ENCODE measurements at places on chromosomes 1 and 21.

DNA sequence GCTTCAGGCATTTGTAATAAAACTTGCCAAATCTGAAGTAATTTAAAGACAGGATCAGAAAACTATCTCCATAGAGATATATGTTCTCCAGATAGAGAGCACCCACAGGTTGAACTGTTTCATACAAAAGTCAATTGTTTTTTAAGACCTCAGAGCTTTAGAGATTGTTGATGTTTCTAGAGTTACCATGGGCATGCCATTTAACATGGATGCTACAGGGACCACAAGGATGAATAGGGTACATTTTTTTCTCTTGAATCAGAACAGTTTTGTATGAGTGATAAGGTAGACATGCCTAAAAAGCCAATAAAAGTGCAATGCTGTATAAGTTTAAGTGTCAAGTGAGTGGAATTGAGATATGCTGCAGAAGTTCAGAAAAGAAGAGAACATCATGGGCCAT is 511.0 kb upstream of the CAMK1G start:
- DNase-seq, result no peak

DNA sequence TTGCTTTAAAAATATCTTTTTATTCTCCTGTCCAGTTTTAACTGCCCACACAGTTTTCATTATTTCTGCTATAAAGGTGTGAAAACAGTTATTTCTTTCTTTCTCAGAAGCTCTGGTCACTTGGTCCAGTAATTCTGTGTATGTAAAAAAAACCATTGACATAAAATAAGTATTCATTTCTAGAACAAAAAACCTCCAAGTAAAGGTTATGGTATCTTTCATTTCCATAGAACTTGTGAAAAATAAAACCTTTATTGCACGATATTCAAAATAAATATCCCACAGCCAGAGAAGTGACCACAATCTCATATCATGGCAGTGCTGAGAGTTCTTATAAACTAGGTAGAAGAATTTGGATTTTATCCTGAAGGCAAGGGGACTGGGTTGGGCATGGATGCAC is 96.9 kb upstream of the TNFSF4 start:
- DNase-seq, result no peak

DNA sequence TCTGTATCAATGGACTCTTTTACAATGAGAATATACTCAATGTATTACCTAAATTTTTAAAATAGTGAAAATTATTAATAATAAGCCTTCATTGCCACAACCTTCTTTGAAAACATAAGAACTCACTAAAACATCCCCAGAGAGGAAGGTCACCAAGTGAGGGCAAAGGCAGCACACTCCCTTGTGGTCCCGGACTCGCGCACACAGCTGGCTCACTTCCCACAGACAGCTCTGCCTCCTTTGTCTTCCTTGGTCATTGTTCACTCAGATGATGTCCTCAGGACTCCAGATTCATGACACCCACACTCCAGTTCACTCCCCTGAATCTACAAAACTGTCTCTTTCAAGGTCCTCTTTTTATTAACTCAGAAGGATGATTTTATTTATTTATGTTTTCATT is 19.2 kb upstream of the UBR4 start:
- DNase-seq, result no peak

DNA sequence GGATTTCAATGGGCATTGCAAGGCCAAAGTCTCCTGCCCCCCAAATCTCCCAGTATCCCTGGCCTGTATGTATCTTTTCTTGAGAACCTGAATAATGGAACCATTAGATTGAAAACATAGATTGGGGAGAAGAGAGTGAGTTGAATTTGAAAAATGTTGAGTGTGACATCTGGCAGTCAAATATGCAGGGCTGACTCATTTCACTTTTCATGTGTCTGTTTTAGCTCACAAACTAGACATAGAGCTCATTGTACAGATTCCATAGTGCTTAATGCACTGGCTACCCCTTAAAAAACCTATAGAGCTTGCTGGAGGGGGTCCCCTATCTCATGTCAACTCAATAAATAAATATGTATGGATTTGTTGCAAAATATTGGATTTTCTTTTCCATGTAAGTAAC is 30.8 kb downstream of the DDR2 start:
- DNase-seq, result no peak

DNA sequence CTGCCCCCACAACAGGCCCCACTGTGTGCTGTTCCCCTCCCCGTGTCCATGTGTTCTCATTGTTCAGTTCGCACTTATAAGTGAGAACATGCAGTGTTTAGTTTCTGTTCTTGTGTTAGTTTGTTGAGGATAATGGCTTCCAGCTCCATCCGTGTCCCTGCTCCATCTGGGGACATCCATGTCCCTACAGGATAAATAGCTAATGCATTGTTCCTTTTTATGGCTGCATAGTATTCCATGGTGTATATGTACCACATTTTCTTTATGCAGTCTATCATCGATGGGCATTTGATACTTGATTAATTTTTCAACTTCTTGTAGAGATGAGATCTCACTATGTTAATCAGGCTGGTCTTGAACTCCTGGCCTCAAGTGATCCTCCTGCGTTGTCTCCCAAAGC is 44.4 kb upstream of the RUNX1 start:
- no peak for DNase-seq

- DNase-seq, result no peak
Measured at GRCh38 chr1:7810395-7810794, 26.3 kb downstream of the PER3 start.

DNA sequence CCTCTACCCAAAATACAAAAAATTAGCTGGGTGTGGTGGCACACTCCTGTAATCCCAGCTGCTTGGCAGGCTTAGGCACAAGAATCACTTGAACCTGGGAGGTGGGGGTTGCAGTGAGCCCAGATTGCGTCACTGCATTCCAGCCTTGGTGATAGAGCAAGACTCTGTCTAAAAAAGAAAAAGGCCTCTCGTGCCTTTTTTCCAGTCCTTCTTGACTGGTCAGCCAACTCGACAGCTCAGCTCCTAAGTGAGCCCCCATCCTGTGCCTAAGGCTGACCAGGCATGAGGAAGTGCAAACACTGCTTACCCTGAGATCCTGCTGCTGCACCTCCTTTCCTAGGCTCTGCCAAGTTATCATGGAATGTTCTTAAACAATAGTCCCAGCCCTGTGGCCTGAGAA is 10.1 kb upstream of the PROK1 start:
- DNase-seq, result no peak

GRCh38 chr1:243494741-243495431 is 239.0 kb downstream of the SDCCAG8 start:
- no peak for DNase-seq

DNA sequence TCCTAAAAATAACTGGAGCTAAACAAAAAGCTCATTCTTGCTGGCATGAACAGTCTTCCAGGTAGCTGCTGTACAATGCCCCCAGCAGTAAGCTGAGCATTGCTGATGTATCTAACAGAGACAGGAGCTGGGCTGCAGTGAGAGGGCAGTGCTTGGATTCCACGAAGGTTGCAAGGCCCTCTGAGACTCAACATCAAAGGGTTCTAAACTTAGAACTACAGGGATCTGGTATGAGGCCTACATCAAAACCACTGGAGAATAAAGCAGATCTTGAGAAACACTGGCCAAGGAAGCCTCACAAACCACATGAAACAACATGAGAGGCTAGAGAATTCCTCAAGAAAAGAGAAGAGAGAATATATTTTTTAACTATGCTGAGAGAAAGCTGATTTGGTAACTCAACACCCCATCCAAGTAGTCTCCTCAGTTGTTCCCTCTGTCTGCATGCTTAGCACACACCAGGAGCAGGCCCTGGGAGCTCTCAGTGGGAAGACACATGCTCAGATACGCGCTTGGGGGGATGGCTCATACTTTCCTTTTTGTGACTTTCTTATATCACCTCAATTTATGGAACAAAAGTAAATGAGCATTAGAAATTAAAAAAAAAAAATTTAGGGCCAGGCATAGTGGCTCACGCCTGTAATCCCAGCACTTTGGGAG is 27.7 kb downstream of the DSTYK start:
- DNase-seq, result no peak

- DNase-seq, result no peak
Measured at GRCh38 chr1:98460136-98460535, 201.4 kb upstream of the SNX7 start.

- no peak for DNase-seq
Measured at GRCh38 chr1:175099916-175100315, 32.3 kb downstream of the TNN start.

GRCh38 chr1:156376146-156376545 is 7.1 kb downstream of the RHBG start:
- DNase-seq, result no peak

DNA sequence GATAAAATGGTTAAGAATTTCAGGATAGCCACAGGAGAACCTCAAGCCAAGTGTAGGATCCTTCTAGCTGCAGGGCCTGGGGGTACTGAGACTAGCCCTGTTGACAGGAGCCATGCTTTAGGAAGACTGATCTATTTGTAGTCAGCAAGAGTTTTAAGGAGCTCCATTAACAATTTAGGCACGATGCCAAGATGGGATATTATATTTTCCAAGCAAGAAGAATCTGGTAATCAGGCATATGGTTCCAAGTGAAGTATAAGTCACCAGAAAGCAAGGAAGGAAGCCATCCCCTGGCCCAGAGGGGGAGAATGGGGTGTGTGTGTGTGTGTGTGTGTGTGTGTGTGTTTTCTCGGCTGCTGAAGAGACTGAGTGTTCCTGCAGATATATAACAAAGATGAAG is 7.0 kb downstream of the IFNAR2 start:
- DNase-seq, result no peak

DNA sequence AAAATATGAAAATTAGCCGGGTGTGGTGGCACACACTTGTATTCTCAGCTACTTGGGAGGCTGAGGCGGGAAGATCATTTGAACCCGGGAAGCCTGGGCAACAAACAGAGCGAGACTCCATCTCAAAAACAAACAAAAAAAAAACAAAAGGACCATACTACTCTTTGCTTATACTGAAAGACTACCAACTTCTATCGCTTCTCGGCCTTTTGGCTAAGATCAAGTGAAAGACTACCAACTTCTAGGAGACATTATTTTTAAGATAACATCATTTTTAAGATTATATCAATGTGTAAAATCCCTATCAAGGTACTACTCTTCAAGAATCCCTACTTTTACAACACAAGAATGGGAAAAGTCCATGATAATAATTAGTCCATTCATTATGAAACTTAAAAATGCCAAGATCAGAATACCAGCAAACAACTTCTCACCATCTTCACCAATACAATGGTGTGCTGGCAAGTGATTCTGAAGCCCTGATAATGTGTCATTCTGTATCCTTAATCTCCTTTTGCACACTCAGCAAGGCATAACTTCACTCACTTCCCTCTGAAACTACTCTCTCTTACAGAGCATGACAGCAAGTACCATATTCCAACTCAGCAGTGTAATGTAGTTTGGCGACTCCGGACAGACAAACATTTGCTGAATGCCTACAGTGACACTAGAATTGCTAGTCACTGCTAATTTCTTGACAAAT is 1.7 kb downstream of the PTP4A2 start:
- DNase-seq, result no peak

DNA sequence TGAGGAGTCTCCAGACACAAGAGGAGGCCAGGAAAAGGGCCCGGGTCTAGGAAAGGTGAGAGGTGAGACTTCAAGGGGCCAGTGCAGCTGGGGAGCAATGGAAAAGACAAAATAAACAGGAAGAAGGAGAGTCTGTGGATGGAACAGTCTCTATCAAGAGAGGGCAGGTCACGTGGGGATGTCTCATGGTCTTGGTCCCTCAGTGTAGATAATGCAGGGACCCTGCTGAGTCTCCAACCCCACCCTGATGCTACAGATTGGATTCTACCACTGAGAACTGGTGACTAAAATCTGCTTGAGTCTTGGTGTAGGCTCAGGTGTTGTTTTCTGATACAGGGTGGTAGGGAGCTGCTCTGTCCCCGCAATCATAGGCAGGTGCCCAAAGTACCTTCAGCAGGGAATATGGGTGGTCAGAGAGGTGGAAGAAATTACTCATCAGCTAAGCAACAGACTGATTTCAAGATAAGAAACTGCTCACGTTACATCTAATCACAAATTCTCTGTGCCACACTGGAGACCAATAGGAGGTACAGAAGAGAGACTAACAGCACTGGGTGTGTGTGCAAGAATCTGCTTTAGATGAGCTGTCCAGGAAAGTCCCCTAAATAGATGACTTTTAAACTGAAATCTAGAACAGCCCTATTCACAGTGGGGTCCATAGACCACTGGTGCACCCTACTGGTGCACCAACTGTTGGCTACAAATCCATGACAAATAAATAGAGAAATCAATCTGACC is 101.5 kb upstream of the TLR5 start:
- no peak for DNase-seq

DNA sequence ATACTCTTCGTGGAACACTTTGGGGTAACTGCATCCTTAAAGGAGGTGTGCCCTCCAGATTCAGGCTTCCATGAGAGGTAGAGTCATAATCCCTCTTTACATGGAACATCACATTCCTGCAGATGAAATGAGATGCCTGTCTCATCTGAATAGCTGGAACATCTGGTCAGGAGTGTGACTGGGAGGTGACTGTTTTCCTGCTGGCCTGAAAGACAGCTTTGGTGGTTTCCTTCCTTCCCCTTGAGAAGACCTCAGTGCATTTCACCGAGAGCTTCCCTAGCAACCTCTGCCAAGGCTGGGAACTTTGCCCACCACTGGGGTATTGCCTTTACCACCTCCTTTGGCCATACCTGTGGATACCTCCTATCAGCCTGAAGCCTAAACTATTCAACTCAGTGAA is 46.7 kb upstream of the GUCA2A start:
- DNase-seq, result no peak

- no peak for DNase-seq
Measured at GRCh38 chr1:53715478-53715877, 23.5 kb downstream of the GLIS1 start.

GRCh38 chr21:15687208-15687607 is 42.6 kb upstream of the USP25 start:
- no peak for DNase-seq

GRCh38 chr1:9305216-9305615 is 12.5 kb downstream of the SPSB1 start:
- DNase-seq, result no peak

DNA sequence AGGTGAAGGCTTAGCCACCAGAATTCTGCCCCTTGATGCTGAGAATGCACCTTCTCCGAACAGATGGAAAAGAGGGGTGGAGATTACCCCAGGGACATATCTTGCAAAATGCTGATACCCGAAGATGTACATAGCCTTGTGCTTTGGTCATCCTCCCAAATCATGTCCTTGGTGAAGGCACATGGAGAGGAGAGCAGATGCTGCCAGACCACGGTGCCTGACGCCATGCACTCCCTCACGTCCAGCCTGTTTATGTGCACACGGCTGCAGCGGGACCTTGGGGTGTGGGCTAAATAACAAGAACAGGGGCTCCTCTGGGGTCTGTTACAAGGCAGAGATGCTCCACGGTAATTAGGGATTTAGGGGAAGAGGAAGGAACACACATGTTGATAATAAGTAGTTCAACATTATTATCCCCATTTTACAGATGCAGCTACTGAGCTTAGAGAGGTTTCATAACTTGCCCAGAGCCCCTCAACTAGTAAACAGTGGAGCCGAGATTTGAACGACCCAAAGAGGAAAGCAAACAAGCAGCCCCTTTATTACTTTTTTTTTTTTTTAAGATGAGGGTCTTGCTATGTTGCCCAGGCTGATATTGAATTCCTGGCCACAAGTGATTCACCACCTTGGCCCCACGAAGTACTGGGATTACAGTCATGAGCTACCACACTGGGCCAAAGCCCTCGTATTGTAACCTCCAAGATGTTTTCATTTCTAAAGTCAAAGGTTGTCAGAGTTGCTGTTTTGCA is 12.9 kb downstream of the EPHX1 start:
- no peak for DNase-seq
